NCI-H226 (cell line): ENCODE measurements at places on chromosomes 1 and 21.
A peak's percentile ranks its signal among the peaks of the same experiment; 100 is the strongest.

DNA sequence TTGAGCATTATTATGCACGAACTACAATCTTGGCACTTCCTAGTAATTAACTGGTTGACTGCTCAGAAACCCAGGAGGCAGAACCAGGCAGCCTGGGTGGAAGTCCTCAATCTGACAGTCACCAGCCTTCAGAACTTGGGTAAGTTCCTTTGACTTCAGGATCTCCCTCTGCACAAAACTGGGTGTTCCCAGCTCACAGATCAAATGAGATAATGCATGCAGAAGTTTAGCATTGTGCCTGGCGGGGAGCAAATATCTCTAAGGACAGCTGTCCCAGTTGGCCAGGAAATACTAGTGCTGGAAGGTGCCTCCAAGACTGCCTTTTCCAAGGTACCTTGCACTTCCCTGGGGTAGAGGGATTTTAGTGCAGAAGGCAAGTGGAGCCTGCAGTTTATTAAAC, 294.8 kb downstream of the PCP4 start:
- DNase-seq, result no peak

GRCh38 chr1:70914224-70914623, 133.4 kb downstream of the PTGER3 start:
- no peak for DNase-seq

GRCh38 chr1:15258833-15259621, 12.0 kb downstream of the FHAD1 start:
- no peak for DNase-seq

- no peak for DNase-seq
Observed at GRCh38 chr1:22117238-22117637, 25.7 kb downstream of the WNT4 start.

- DNase-seq, result no peak
Observed at GRCh38 chr1:51818487-51818886, 60.0 kb downstream of the NRDC start.

- no peak for DNase-seq
Observed at GRCh38 chr1:180751921-180752320, 120.1 kb downstream of the XPR1 start.

- peak; percentile 68 for DNase-seq
Observed at GRCh38 chr1:155463865-155464650, 98.5 kb downstream of the ASH1L start.

DNA sequence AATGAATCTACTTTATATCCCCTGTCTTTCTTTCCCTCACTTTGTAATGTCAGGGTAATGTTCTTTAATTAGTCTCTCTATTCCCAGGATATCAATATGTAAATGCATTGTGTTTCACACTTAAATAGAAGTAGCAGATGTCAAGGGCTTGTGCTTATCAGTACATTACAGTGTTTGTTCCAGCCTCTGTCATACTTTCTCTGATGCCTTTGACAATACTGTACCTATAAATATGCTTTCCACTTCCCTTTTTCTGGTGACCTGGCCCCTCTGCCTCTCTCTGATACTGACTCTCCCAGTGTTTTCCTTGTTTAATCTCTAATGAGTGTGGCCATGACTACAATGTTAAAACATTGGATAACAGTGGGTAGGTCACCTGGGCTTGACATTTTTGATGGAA, 862.0 kb upstream of the NEGR1 start:
- DNase-seq, result no peak

DNA sequence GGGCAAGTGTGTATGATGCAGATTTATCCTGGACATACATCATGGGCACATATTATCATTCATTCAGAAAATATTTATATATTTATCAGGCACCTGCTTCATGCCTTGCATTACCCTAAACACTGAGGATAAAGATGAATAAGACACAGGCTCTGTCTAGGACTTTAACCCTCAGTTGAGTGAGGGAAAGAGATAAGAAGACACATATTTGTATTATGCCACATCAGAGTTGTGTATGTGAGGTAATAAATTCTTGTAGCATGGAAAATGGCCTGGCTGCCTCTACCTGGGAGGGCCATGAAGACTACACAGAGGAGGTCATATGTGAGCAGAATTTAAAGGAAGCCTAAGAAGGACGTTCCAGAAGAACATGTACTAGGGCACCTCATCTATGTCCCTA, 275.8 kb upstream of the ST6GALNAC5 start:
- DNase-seq, result no peak

GRCh38 chr1:11178021-11179015, 10.8 kb upstream of the ANGPTL7 start:
- peak; percentile 20 for DNase-seq

GRCh38 chr1:201328576-201328975, 45.3 kb downstream of the PKP1 start:
- no peak for DNase-seq
